Activated CD8-positive, alpha-beta memory T cell treated with anti-CD3 and anti-CD28 coated beads for 24 hours (primary cell): ENCODE measurements at places on chromosomes 4 and X.

DNA sequence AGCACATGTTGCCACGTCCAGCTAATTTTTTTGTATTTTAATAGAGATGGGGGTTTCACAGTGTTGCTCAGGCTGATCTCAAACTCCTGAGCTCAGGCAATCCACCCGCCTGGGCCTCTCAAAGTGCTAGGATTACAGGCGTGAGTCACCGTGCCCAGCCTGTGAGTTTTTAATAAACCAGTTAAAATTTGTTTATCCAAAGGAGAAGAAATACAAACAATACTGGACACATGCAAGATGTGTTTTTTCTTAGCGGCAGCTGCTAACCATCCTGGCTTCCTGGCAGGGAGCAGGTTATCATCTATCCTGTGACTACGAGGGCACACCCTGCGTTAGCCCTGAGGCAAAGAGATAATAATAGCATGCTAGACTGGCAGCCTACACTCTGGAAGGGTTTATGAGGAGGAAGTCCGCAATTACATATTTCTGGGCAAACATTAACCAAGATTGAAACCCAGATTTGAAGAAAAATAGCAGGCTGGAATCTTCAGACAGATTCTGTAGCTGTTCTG is 191.4 kb downstream of the SPRY1 start:
- DNase-seq = no peak

GRCh38 chr4:157219711-157220370 is 687 bp upstream of the GRIA2 start:
- no peak for DNase-seq

DNA sequence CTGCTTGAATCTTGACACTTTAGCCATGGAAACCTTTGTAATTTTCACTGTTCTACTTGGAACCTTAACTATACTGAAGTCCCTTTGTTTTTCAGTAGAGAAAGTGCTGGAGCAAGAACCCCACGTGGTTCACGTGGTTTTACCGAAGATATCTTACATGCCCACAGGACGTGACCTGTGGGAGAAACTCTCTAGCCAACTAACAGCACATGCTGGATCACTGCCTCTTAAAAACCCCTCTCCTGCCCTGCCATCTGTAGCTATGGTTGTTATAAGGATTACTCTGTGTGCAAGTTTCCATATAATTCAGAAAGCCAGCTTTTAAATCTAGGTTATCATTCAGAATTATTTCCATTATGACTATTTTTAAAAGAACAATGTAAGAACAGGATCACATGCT is 30.2 kb downstream of the SPANXD start:
- DNase-seq = no peak

GRCh38 chr4:148563684-148564083 is 121.5 kb upstream of the NR3C2 start:
- no peak for DNase-seq

GRCh38 chr4:3353752-3354454 is 61.1 kb downstream of the RGS12 start:
- no peak for DNase-seq

DNA sequence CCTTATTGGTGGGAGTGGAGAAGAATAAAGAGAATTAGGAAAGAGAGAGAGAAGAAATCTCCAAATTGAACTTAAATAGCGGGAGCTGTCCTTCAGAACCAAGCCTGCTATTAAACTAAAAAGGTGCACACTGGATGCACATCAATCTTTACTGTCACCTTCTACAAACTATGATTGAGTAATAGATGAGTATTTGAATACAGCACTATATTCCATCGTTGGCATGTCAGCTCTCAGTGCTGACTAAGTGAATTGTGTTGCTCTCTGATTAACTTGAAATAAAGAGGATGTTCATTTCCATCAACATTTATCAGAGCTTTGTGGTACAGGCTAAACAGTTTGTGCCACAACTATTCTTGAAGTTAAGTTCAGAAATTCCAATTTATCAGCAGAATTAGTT is 143.7 kb upstream of the PABPC4L start:
- no peak for DNase-seq

GRCh38 chr4:16384576-16384975 is 158.3 kb upstream of the TAPT1 start:
- DNase-seq = no peak

DNA sequence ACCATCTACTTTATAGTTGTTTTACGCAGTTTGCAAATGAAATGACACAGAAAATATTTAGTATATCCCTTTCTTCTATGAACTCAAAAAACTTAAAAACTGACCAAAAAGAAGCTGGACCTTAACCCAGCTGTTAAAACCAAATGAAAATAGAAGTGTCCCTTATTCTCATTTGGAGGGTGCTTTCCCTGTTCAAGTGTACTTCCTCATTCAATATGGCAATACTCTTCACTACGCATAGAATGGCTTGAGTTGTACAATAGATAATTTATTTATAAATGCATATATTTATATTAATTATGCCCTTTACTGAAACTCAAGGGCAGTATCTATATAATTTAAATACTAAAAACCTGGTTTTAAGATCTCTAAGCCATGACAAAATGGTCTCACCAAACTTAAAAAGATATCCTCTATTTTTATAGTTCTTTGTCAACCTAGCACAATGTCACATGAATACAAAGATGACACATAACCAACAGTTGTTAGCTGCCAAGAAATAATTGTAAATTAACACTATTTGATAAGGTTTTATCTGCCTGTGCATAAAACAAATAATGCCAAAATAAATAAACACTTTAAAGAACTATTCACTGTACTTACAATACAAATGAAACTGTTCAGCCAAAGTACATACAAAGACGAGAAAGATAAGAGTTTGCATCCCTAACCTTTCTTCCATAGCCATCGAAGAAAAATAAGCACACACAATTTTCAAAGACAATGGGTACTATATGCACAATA is 25.2 kb downstream of the YTHDC1 start:
- DNase-seq = no peak

DNA sequence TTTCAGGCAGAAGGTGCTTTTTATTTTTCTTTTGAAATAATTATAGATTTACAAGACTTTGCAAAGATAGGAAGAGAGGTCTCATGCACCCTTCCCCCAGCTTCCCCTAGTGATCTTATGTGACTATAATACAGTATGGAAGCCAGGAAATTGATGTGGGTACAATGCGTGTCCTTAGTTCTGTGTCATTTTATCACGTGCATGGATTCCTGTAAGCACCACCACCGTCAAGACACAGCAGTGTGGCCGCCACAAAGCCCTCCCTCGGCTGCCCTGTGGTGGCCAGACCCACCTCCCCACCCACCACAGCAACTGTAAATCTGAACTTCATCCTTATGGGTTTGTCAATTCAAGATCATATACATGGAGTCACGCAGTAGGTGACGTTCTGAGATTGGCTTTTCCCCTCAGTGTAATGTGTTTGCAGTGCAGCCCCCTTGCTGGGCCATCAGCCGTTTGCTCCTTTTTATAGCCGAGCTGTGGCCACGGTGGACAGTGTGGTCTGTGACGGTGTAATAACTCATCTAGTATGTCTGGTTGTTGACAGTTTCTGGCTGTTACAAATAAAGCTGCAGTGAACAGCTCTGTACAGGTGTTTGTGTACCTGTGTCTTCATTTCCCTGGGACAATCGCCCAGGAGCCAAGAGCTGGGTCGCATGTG is 10.9 kb upstream of the HTRA3 start:
- DNase-seq = no peak

DNA sequence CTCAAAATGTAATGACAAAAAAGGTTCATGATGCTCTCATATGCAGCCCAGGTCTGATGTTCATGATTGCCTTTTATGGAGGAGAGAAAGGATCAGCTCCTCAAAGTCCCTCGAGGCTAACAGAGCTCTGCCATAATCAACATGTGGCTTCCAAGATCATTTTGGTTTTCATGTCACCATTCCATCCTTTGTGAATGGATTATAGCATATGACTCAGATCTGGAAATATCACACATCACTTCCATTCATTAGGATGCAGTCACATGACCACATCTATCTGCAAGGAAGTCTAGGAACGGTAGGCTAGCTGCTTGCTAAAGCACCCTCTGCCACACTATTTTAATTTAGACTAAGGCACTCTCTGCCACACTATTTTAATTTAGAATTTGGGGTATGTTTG is 77.6 kb downstream of the COX18 start:
- no peak for DNase-seq

DNA sequence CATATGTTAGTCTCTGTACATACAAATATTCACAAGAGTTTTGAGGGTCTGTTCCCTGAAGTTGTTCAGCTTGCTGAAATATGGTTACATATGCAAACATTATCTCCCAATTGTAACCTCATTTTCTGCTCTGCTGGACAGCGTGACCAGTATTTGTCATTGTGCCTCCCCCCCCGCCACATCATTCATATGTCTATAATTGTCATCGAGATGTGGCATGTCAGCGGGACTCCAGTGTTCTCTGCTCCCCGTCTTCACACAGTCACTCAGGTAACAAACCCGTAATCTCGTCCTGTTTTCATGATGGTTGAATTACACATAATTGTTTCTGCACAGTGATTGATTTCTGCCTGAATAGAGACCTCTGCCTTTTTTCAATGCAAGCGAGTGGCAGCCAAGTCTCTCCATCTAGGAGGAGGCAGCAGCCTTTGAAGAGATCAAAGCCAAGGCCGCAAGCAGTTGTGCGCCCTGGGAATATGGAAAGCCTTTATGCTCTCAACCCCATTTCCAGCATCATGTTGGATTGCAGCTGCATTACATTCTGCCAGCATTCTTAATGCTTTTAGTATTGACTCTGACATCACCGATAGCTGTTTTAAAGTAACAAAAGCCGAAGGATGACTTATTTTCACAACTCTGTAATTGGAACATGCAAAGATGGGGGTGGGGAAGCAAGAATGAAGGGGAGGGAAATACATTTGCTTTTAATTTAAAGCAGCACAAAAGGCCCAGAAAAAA is 27.4 kb downstream of the LEF1 start:
- no peak for DNase-seq

DNA sequence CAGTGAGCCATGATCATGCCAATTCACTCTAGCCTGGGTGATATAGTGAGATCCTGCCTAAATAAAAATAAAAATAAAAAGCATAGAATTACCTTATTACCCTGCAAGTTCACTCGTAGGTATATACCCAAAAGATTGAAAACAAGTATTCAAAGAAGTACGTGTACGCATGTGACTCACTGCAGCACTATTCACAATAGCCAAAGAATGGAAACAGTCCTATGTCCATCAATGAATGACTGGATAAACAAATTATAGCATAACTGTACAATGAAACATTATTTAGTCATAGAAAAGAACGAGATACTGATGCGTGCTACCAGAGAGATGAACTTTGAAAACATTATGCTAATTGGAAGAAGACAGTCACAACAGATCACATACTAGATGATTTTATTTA is 204.6 kb upstream of the DIAPH2 start:
- DNase-seq = no peak

DNA sequence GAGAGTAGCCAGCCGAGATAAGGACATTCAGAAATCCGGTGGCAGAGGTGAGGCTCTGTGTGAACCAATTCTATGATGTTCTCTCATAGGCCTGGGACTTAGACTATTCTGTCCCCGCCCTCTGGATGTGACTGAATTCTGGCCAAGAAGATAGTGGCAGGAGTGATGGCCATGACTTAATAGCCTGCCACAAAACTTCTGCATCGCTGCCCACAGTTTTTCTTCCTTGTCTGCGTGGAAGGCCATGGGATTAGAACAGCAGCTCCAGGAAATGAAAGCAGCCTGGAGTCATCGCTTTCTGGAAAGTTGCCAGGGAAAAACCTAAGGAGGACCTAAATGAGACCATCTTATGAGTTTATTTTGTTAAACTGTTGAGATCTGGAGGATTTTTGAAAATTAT is 134.7 kb downstream of the F11 start:
- DNase-seq = no peak

DNA sequence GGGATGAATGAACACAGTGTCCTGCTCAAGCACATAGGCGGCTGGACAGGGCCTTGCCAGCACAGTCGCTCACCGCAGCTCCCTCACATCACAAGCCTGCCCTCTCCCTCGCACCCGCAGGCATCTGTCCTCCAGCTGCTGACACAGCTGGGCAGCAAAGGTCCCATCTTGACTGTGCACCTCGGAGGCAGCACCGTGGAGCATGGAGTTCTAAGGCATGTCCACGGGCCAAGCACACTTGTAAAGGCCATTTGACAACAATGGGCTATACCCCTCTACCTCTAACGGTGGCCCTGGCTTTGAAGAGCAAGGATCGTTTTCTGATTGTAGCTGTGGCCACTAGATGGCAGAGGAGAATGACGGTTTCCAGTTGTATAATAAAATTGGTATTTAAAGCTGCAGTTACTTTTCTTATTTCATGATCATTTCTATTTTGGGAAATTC is 53.8 kb downstream of the APLN start:
- no peak for DNase-seq

DNA sequence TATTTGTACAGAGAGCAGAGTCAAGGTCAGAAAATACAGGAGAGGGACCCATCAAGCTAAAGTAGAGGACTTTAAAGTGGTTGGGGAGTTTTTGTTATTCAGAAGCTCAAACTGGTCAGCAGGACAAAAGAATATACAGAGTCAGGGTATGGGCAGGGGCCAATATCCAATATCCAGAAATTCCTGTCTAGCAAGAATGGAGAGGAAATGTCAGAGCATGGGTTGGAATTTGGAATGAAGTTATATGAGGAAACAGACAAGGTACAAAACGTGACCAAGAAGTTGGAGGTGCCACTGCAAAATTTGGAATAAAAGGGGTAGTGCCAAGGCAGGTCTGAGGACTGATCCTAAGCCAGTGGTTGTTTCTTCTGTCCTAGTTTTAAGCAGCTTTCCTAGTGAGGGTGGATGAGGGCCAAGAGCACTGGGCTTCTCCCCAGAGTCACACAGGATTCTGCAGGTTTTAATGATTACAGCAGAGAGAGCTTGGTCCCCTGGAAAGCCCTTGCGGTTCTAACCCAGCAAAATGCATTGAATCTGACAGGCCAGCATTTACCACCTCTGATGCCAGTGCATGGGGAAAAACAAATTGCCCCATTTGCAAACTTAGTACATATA is 304.7 kb upstream of the FTHL17 start:
- no peak for DNase-seq

GRCh38 chr4:147349193-147349592 is 131.7 kb upstream of the EDNRA start:
- DNase-seq = no peak
